ENCODE measurements at places on chromosomes 16 and 17. TPM values are rescaled to one million over a fixed set of nuclear protein-coding genes. Genes with fewer than 3 reads are reported as not detected.

Gene ACSM2A
- not detected for total RNA-seq

GRCh38 chr16:47392081-47392480, 68.8 kb downstream of the ITFG1 start:
- DNase-seq: no peak

DNA sequence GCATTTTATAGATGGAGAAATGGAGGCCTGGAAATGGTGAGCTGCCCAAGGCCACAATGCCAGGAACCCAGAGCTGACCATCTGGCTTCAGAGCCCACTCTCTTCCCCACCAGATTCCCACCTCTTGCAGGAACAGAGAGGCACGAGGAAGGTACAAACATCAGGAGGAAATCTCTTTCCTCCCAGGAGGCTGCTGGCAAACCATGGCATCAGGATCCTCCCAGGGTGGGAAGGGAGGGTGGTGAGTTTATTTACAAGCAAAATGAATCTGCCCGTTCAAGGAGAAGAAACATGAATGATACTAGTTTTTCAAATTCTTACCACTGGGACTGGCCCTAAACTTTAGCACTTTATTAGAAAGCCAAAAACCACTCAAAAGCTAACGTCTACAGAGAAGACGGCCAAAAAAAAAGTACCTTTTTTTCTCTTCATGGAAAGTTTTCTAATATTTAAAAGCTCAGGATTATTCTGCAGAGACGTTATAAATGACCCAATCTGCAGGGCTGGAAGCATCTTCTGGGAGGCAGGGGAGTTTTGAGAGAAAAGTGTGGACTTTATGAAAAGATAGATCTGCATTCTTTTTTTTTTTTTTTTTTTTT, 79.1 kb downstream of the NXN start:
- DNase-seq: no peak

DNA sequence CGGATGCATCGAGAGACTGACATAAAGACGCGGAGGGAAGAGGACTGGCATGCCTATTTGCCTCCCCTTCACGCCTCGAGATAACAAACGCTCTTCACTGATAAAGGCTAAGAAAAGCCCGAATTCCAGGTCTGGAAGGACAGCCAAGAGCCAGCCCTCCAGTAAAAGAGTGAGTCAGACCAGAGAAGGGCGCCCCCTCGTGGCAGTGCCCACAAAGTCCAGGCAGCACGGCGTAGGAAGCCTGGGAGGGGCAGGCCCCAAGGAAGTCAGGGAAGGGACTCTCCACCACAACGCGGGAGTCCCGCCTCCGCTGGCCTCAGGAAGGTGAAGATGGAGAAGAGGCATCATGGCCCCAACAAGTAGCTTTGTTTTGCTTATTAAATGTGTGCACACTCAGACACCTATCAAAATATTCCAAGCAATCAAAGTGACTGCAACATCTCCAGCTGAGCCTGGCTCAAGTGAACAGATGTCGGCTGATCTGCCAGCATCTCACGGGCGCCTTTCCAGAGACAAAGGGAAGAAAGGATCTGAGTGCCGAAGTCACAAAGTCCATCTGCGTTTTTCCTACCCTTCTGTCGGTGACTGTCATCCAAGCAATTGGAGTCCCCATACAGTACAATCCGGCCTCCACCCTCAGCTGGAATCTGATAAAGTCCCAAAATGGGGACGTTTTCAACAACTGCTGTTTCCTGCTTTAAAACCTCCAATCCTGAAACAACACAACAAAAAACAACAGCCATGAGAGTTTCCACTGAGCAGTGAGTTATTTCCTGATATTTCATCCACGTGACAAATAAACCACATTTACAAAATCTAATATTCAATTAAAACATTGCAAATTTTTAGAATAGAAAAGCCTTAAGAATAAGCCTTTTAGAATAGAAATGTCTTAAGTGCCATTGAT, 20.4 kb upstream of the SLC38A8 start:
- DNase-seq: peak; percentile 74

DNA sequence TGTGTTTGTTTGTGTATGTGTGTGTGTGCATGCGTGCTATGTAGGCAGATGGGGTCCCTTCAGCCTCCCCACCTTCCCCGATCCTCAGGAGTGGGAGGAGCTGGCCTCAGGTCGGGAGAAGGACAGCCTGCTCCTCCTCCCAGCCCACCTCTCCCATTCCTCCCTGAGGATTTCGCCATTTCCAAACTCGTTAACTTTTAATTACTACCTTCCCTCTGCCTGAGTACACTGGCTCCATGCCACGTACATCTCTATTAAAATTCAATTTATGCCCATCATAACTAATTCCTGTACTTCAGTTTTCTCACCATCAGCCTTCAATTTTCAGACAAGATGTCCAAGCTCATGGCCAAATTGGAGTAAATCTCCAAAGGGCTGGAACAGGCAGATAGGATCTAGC, 148.6 kb downstream of the SDK2 start:
- DNase-seq: no peak

Gene ALDH3A2
- 68.2 TPM for total RNA-seq

Gene TBC1D3
- not detected for total RNA-seq

DNA sequence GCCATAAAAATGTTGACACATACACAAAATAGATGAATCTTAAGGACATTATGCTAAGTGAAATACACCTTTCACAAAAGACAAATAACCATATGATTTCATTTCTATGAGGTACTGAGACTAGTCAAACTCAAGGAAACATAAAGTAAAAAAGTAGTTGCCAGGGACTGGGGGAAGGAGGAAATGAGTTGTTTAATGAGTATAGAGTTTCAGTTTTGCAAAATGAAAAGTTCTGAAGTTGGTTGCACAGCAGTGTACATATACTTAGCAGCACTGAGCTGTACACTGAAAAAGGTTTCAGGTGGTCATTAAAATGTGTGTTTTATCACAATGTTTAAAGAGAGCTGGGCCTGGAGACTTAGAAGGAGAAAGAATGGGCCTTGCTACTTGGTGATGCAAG, 4.7 kb upstream of the SLC13A2 start:
- no peak for DNase-seq

DNA sequence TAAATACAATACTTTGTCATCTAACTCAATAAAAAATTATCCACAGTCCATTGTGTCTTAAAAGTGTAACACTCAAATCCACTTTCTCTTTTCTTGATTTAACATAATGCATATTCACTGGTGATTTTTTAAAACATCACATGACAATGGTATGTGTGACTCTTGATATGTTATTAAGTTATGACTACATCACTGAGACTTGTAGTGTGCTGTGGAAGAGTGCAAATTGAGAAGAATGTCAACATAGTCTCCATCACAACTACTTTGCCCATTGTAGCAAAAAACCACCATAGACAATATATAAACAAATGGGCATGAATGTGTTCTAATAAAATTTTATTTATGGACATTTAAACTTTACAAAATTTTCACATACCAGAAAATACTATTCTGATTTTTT, 380.7 kb upstream of the PMFBP1 start:
- no peak for DNase-seq

- peak; percentile 85 for DNase-seq
Measured at GRCh38 chr17:13030459-13031300, 12.9 kb upstream of the ELAC2 start.

Gene PDE6G
- total RNA-seq: not detected

GRCh38 chr16:12763517-12763916, 40.2 kb downstream of the CPPED1 start:
- DNase-seq: no peak

GRCh38 chr17:55299890-55300289, 35.1 kb downstream of the HLF start:
- no peak for DNase-seq

Gene C1QL1
- total RNA-seq: 4.3 TPM

GRCh38 chr17:82881900-82882714, 42.3 kb upstream of the ZNF750 start:
- no peak for DNase-seq

GRCh38 chr17:1058423-1059130, 61.6 kb downstream of the TIMM22 start:
- no peak for DNase-seq

- DNase-seq: no peak
Measured at GRCh38 chr17:79292501-79292900, 217.9 kb downstream of the ENGASE start.

DNA sequence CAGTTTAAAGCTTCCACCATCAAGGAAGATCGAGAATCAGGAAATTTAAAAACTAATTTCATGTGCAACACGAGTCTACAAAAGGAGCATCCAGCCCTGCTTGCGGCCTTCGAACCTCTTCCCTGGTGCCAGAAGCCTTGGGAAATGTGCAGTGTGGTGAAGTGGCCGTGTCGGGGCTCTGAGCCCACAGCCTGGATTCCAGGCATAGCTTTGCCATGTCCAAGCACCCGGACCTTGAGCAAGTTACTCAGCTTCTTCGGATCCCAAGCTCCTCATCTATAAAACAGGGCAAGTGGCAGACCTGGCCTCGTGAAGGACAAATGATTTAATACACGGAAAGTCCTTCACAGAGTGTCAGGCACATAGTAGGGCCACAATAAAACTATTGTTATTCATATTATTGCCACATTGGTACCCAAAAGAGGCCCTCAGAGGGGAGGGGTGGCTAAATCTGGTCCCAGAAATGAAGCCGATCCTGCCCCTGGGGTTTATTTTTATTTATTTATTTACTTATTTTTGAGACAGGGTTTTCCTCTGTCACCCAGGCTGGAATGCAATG, 34.8 kb downstream of the COTL1 start:
- no peak for DNase-seq

All from cerebellum (tissue), 4 donors.